ENCODE measurements at places on chromosomes 1 and 21.

- DNase-seq = no peak
Observed at GRCh38 chr1:77095236-77095635, 124.0 kb downstream of the PIGK start.

DNA sequence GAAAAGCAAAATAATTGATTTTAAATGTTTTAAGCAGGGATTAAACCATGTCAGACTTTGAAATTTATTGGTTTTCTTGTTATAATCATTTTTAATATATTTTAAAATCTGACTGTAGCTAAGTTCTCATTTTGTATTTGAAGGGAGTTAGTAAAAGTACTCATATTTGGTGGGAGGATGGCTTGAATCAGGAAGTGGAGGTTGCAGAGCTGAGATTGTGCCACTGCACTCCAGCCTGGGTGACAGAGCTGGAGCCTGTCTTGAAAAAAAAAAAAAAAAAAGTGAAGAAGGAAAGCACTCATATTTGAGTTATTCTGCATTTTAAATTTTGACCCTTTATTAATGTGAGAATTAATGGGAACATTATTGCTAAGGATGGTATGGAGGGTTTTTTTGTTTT, 106.0 kb downstream of the RABGAP1L start:
- no peak for DNase-seq

DNA sequence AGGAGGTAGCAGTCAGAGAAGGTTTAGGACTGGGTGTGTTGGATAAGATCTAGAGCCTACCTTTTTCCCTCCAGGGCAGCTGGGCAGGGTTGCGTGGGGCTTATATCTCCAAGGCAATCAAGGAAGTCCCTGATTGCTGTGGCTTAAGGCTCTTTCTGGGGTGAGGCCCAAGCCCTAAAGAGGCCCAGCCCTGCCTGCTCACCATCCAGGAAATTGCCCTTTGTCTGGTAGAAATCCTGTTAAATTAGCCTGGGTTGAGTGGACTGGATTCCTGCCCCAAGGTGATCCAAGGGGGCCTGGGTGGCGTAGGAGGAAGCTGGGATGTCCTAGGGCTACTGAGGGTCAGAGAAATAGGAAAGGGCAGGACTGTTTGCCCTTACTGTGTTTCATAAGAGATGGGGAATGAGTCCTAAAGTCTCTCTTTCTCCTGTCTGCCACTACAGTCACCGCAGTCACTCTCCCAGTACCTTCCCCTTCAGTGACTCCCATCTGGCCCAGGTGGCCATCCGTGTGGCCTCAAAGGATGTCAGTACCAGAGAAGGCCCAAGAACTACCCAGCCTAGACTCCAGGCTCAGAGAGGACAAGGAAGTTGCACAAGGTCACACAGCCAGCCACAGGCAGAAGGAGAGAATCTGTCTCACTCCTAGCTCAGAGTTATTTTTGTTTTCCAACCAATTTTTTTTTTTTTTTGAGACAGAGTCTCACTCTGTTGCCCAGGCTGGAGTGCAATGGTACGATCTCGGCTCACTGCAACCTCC, 25.8 kb downstream of the MFSD2A start:
- no peak for DNase-seq

GRCh38 chr1:205317311-205317917, 4.1 kb downstream of the NUAK2 start:
- DNase-seq = no peak

GRCh38 chr1:78237364-78237916, 191.7 kb downstream of the GIPC2 start:
- DNase-seq = no peak

DNA sequence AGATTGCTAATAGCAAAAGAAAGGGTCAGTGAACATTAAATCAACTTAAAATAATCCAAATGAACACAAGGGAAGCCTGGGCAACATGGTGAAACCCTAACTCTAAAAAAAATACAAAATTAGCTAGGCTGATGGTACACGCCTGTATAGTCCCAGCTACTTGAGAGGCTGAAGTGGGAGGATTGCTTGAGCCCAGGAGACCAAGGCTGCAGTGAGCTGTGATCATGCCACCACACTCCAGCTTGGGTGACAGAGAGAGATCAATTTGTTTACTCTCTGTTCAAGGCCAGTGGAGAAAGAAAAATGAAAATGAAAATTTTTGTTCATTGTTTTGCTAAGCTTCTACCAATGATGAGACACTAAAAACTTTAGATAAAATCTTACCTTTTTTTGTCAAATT, 24.8 kb downstream of the WDR47 start:
- DNase-seq = no peak

GRCh38 chr1:119648620-119649004, 546 bp upstream of the ZNF697 start:
- DNase-seq = no peak

GRCh38 chr1:89758156-89758555, 62.7 kb upstream of the LRRC8D start:
- no peak for DNase-seq

GRCh38 chr1:197024460-197024859, 42.6 kb downstream of the F13B start:
- DNase-seq = no peak

GRCh38 chr1:43038232-43038935, 79.7 kb upstream of the SLC2A1 start:
- no peak for DNase-seq

GRCh38 chr1:175808999-175809398, 65.6 kb upstream of the TNR start:
- no peak for DNase-seq

DNA sequence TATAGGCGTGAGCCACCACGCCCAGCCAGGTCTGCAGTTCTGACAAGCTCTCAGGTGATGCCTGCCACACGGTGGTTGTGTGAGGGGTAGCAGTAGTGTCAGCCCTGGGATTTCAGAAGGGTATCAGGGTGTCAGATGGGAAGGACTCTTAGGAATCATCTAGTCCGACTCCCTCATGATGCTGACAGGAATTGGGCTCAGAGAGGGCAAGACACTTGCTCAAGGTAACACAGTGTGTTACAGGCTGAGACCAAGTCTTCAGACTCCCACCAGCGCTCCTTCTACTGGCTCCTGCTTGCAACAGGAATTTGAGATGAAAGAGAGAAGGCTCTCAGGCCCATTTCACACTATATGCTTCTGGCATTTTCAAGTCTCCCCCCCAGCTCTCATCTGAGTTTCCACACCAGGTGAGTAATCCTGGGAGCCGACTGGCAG, 6.9 kb downstream of the HTR1D start:
- no peak for DNase-seq

- DNase-seq = no peak
Observed at GRCh38 chr1:204868340-204868700, 2.3 kb upstream of the NFASC start.

DNA sequence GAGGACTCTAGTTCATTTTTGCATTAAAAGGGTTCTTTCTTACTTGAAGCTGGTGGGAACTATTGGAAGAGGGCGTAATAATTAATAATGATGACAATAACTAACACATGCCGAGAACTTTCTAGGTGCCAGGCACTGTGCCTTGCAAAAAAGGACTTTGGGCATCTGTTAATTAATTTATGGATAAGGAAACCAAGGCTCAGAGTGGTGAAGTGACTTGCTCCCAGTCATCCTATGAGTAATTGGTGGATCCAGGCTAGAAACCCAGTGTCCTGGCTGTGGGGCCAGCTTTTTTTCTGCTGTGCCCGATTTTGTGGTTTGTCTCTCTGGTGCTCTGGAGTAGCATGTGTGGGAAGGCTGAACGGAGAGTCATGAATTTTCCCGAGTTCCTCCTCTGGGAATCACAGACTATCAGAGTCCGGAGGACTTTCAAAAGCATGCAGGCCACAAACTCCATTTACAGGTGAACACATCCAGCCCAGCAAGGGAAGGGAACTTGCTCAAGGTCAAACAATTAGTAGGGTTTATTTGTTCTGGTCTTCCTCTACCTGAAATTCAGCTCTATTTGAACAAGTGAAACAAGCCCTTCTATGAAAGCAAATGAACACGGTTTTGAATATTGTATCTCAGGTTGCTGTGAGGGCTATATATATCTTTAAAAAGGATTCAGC, 23.4 kb downstream of the ROR1 start:
- DNase-seq = no peak

- no peak for DNase-seq
Observed at GRCh38 chr1:105894006-105894405, 1162.5 kb upstream of the PRMT6 start.

GRCh38 chr1:2596530-2597333, 10.2 kb downstream of the PRXL2B start:
- DNase-seq = no peak

DNA sequence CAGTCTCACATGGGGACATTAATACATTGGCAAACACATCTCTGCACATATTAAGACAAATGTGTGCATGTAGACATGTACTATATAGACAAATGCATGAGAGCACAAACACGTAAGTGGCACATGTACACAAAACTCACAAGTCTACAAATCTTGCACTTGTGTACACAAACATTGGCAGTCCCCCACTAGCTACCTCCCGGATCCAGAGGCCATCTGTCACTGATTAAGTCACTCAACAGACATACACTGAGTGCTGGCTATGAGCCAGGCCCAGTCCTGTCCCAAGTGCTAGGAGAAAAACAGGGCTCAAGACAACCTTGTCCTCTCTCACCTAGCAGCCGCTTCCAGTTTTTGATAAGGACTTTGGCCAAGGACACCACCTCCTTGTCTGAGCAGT, 7.0 kb downstream of the TCEA3 start:
- DNase-seq = no peak

DNA sequence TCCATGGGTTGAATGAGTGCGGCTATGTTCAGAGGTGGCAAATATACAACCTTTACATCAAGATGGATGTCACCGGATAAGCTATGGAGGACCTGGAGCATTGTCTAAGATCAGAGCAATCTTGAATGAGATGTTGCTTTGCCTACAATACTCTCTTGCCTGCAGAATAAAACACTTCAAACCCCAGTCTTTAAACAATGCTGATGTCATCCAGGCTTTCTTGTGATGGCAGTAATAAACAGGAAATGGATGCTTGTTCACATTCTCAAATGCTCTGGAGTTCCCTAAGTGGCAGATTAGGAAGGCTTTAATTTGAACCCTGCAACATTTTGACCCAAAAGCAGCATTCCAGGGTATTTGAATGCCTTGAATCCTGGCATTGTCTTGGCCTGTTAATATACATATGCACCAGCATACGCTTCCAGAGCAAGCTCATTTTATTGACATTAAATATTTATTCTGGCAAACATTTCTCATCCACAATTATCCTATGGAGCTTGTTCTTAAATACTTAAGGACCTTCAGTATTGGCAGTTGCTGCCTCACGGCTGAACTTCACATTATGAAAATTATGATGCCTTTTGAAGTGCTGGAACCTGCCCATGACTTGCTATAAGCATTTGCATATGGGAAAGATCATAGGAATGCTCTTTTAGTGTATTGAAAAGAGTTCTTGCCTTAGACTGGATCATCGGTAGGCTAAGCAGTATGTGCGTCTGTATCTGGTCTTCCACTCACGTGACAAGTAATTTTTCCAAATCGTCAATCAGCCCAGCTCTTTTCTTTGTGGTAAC, 422.7 kb downstream of the SIPA1L2 start:
- DNase-seq = no peak

DNA sequence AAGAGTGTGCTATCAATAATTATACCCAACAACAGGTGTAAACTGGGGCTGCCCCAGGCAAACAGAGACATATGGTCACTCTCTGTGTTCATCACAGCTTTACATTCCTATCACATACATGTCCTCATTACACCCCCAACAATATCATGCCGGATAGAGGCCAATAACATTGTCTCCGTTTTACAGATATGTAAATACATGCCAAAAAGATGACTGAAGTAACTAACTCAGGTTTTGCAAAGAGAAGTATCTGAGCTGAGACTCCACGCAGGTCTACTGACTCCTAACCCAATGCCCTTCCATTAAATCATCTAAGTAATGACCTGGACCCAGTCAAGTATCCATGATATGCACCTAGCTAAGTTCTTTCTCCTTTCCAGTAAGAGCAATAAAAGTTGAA, 55.0 kb downstream of the JAK1 start:
- DNase-seq = no peak

DNA sequence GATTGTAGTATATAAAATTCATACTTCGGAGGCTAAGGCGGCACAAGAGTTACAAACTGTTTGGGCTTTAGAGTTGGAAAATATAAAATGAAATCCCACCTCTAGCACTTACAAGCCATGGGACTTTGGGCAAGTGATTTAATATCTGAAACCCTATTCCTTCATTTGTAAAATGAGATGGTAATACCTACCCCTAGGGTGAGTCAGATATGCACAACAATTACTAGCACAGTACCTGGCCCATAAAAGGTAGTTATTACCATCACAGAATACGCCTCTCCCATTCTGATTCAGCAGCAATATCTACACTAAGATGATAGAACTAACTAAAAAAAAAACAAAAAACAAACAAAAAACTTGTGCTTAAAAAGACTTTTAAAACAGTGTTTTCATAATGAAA, 3.5 kb downstream of the KLHL12 start:
- DNase-seq = no peak

GRCh38 chr1:31182352-31182751, 57.3 kb downstream of the NKAIN1 start:
- no peak for DNase-seq

GRCh38 chr1:151146072-151146411, 389 bp downstream of the SEMA6C start:
- DNase-seq = no peak

DNA sequence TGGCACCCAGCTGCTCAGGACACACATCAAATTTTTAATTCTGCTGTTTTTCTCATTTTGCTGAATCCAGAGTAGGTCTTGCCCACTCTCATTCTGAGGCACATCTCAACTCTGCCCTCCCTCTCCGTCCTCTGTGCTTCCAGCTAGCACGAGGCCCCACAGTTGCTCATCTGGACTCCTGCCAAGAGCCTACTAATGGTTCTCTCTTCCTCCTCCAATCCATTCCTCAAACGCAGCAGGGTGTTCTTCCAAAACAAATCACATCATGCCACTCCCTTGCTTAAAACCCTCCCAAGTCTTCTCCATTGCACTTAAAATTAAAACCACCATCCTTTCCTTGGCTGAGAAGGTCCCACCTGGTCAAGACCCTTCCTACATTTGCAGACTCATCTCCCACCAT, 49.8 kb upstream of the SCAF4 start:
- no peak for DNase-seq

DNA sequence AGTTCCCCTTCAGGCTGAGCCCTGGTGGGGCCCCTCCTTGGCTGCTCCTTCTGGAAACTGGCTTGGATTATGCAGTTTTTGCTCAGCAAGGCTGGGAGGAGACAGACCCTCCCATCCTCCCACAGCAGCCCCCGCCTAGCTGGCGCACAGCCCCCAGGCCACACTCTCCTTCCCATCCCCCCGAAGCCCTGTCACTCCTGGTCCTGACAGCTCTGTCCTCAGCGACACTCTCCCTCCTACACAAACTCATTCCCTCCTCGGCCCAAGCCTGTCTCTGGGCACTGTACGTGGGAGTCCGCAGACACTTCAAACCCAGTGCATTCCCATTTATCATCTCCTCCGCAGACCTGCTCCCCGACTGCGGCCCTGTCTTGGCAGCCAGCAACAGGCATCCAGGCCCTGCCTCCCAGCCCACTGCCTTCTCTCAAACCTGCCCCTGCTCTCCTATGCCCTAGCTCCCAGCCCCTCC, 25.0 kb upstream of the EPHB2 start:
- DNase-seq = no peak

DNA sequence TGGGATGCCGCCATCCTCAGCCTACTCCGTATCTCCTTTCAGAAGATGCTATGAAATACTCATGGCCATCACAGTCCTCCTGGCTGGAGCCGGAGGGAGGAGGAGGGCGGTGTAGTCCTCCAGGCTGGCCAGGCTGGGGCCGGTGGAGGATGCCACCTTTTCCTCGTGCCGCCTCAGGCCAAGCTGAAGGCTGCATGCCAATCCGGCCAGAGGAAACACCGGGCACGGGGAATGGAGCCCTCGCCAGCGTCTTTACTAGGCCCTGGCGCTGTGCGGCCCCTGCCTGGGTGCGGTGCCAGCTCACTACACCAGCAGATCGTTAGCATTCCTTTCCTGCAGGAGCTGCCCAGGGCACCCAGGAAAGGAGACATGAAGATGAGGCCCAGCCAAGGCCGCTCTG, 70.1 kb downstream of the CASZ1 start:
- DNase-seq = no peak
